Activated CD4-positive, alpha-beta T cell treated with anti-CD3 and anti-CD28 coated beads, Interleukin-2, amount 10 ng/mL, durations not matched to agents 7 days and 5 days (primary cell): ENCODE measurements at places on chromosomes 7 and 10.

DNA sequence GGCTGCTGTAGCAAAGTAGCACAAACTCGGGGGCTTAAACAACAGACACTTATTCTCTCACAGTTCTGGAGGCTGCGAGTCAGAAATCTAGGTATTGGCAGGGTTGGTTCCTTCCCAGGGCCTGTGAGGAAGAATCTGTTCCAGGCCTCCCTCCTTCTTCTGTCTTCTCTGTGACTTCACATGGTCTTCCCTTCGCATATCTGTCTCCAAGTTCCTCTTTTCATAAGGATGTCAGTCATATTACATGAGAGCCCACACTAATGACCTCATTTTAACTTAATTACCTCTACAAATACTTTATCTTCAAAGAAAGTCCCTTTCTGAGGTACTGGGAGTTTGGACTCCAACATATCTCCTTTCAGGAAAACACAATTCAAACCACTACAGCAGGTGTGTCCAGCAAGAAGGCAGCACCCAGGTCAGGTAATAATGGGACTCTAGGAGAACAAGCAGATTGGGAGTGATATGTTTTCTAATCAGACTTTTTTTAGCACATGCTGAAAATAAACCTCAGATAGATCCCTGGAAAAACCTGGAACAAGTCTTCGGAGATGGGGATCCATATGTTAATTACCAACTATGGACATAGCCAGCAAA lies 11.7 kb downstream of the CREB5 start:
- no peak for DNase-seq

GRCh38 chr10:89438525-89438924 lies 24.2 kb downstream of the IFIT5 start:
- no peak for DNase-seq

DNA sequence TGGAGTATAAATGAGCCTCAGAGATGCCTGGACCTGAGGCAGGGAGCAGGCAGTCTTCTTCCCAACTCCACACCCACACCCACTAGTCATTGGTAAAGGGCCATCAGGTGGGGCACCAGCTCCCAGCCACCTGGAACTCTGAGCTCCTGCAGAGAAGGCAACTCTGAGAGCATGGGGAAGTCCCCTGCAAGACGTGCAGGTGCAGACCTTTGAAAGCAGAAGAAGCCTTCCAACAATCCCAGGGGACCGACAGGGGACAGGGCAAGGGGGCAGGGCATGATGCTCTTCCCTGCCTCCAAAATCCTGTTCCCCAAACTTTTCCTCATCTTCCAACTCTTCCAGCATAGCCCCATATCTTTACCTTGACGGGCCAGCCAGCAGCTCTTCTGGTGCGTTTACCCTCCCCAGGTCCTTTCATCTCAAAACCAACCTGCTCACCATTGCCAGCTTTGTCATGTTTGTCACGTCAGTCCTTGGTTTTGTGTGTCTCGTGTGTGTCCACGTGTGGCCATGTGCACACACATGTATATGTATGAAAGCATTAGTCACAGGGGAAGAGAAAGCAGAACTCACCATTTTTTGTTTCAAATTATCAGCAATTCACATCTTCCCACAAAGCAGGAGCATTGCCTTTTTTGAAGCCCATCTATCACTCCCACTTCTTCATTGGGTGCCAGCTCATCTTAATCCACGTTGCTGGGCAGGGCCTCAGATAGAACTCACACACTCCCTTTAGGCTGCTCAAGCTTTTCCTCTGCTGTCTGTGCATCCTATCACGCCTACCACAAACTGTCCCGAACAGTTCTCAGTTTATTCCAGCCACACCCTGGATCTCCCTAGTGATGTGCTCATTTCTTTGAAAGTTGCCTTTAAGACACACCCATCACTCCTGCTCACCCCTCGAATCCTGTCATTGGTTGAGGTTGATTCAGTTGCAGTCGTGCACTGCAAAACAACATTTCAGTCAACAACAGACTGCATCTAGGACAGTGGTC lies 41.0 kb upstream of the AMPH start:
- DNase-seq: no peak

DNA sequence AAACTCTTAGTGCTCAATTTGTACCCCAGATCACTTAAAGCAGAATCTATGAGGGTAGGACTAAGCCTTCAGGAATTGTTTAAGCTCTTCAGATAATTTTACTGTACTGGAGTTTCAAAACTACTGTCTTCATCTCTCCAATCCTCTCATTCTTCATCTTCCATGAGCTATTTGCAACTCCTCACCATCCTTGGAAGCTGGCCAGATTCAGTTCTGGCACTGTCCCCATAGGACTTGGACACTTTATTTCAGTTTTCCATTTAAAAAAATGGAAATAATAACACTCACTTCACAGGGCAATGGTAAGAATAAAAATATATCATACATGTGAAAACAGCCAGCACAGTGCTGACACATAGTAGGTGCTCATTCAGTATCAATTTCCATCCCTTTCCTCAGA lies 74.6 kb downstream of the PPP1R17 start:
- DNase-seq: no peak

DNA sequence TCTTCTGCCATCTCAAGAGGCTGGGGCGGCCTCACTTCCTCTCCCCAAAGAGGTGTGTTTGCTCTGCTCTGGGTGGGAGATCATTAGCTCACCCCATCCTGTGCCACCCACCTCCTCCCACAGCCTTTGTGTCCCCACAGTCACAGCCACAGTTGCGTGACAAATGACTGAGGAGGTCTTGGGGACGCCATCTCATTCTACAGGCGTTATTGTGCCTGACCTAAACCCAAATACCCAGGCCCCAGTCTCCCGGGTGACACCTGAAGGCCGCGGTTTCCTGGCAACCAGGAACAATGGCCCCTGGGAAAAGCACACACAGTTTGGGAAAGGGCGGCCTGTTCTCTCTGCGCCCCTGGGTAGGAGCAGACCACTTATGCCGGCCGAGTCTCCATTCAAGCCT lies 51.6 kb downstream of the SLIT1 start:
- no peak for DNase-seq

- peak; percentile 31 for DNase-seq
Observed at GRCh38 chr7:50068026-50068425, 25.0 kb downstream of the ZPBP start.

- no peak for DNase-seq
Observed at GRCh38 chr7:44960011-44960580, 18.7 kb downstream of the MYO1G start.

- DNase-seq: no peak
Observed at GRCh38 chr10:73439605-73440312, 6.4 kb upstream of the MSS51 start.

DNA sequence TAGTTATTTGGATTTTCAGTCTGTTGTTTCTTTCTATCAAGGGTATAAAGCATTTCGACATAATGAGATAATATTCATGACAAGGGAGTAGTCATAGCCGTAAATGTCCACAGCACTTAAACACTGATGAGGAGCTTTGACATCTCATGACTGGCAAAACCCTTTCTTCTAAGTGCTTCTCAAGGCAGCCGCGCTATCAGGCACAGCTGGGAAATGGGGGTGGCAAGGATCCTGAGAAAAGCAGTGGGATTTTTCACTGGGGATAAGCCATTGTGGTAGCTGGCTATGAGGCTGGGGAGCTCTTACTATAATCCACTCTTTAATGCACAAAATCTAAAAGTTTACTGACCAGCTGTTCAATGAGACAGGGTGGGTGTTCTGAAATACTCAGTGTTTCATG lies 493.2 kb upstream of the KLF6 start:
- DNase-seq: no peak

DNA sequence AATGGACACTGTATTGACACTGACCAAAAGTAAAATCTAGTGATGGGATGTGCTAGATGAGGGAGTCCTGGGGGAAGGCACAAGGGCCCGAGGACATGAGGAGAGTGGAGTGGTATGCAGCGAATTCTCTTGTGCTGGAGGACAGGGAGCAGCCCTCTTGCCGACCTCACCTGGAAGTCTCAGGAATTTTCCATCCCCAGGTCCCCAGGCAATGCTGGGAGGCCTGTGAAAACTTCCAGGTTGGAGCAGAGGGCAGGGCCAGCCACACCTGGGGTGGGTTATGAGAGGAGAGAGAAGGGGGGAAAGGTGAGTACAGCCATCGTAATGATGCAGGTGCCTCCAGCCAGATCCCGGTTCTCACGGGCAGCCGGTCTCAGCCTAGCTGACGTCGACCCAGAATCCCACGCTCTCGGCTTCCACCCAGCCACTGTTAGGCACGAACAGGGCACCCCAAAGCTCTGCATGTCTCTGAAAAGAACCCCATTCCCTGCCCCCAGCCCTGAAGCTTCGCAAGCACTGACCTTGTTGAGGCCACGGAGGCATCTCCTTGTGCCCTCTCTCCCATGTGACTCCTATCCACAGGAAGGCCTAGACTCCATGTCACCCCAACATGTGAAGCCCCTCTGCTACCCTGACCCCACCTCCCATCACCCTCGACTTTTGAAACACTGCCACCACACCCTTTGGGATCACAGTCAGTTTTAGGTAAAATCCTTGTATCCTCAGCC lies 239.7 kb upstream of the MYO3A start:
- no peak for DNase-seq
